ENCODE measurements at places on chromosomes 6 and 20. TPM values are rescaled to one million over a fixed set of nuclear protein-coding genes. Genes with fewer than 3 reads are reported as not detected.

Gene PTGIS
- 77.7 TPM for total RNA-seq

Gene RAET1E
- total RNA-seq, result 2.9 TPM

Gene RBBP8NL
- not detected for total RNA-seq

Gene CST1
- total RNA-seq, result not detected

Gene IL17A
- total RNA-seq, result not detected
